T-helper 1 cell (primary cell): ENCODE measurements at places on chromosomes 4 and X.

GRCh38 chrX:4268676-4269075, 555.2 kb upstream of the PRKX start:
- no peak for DNase-seq

- DNase-seq: no peak
Measured at GRCh38 chrX:11724122-11725017, 33.7 kb upstream of the MSL3 start.

- no peak for DNase-seq
Measured at GRCh38 chr4:47543331-47543730, 58.3 kb downstream of the ATP10D start.

- DNase-seq: peak; percentile 19
Measured at GRCh38 chr4:186587416-186588018, 32.1 kb upstream of the MTNR1A start.

DNA sequence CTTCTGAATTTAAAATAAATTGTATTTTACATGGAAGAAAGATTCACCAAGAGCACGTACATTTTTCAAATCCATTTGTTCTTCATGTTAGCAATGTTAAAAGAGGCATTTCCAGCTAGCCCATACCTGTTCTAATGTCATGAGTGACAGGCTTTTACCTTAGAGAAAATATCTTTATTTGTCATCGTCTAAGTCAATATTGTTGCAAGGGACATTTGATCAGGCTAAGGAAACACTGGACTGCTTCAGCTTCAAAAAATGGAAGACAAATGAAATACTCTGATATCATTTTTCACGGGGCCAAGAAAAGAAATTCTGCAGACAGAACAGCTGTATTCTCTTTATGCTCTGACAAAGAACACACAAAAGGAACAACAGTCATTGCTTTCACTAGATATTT, 207.7 kb downstream of the RCHY1 start:
- no peak for DNase-seq

- DNase-seq: no peak
Measured at GRCh38 chrX:152428120-152428519, 23.0 kb downstream of the GABRA3 start.

DNA sequence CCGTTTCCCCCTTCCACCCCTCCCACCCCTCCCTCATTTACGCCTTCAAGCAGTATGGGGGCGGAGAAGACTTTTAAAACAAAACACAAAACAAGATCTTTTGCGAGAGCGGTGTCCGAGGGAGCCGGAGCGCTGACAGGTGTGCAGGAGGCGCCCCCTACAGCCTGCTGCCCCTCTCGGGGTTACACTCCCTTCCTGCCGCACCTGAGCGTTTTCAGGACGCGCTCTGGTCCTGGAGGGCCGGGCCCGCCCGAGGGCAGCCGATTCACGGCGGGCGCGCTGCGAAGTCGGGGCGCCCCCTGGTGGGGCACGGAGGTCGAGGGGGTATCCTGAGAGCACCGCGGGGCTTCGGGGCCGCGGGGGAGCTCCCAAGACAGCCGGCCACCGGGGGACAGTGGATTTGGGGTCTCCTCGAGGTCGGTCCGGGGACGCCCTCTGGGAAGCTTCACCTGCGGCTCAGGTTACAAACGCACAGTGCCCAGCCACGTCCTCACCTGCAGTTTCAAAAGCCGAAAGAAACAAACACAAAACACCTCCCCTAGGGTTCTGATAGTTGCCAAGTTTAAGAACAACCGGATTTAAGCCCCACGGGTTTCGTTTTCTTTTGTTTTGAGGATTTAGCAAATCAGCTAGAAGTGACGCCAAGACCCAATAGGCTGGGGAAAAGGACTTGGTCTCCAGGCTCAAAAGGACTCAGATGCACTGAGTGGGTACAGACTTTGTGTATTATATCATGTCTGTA, 8.0 kb upstream of the NEUROG2 start:
- DNase-seq: peak; percentile 56

GRCh38 chrX:136310411-136310810, 9.6 kb downstream of the ADGRG4 start:
- DNase-seq: no peak

DNA sequence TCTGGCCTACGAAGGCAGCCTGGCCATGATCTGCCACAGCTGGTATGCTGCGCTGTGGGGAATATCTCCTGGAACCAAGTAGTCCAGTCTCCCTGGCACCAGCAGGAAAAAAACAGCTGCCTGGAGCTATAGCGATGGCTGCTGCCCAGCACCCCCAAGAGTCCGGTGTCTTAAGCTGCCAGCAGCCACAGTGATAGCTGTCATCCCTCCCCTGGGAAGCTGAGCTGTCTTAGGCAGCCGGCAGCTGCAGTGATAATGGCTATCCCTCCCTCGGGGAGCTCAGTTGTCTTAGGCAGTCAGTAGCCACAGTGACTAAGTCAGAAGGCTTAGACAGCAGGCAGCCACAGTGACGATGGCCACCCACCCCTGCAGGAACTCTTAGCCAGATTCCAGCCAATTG, 205.1 kb downstream of the STPG2 start:
- DNase-seq: no peak

DNA sequence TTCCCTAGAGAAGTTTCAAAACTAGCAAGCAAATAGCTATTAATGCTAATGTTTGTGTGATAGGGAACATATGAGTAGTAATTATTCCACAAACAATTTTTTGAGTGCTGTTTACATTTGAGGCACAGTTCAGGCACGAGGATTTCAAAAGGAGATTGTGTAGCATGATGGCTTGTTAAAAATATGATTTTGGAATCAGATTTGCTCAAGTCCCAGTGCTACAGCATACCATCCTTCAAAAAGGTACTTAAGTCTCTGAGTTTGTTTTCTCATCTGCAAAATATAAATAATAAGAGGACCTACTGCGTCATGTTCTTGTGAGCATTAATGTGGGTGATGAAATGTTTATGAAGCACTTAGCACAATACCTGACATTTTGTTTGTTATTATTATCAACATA, 11.3 kb downstream of the TLR8 start:
- DNase-seq: no peak

- no peak for DNase-seq
Measured at GRCh38 chr4:519203-519651, 20.2 kb downstream of the PIGG start.

- DNase-seq: peak; percentile 77
Measured at GRCh38 chrX:72572248-72573157, at the start of gene HDAC8. Gene HDAC8, minus strand, starts transcription at chrX:72572843. Its CDS starts 82 bp downstream, at chrX:72572761.

DNA sequence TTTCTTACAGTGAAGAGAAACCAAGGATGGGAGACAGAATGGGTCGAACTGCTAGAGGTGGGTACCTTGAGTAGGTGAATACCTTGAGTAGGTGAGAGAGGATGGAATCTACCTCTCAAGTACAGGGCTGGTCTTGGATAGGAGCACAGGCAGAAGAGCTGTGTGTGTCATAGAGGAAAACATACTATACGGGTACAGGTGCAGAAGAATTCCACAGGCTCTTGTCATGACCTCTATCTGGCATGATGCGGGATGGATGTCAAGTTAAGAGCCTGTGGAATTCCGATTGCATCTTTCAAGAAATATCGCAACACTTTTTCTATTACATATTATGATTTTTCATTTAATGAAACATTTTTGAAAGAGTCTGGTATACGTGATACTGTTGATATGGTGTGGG, 18.0 kb upstream of the OCIAD1 start:
- DNase-seq: no peak

GRCh38 chr4:71832049-71832448, 48.2 kb upstream of the GC start:
- no peak for DNase-seq

DNA sequence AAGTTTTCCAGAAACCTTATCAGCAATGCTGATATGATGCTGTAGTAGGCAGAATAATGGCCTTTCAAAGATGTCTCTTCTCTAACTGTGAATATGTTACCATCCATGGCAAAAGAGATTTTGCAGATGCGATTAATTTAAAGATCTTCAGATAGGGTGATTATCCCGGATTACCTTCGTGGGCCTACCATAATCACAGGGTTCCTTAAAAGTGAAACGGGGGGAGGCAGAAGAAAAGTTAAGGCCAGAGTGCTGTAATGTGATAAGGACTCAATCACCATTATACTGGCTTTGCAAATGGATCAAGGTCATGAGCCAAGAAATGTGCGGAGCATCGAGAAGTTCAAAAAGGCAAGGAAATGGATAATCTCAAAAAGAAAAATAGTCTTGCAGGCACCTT, 459.6 kb downstream of the CCSER1 start:
- no peak for DNase-seq

DNA sequence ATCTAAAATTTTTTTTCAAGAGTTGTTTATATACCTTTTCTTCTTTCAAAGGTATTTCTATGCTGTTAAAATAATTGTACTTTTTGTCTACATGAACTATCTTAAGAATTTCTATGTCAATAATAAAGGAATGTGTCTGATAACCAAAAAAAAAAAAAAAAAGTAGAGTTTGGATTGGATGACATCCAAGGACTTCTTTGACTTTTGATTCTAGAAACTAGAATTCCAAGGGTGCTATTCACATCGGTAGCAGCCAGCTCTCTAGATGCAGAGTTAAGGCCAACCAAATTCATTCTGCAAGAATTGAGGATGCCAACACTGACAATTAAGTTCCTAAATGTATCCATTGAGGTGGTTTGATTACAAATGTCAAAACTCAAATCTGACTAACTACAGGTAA, 42.0 kb upstream of the PRKG2 start:
- no peak for DNase-seq

DNA sequence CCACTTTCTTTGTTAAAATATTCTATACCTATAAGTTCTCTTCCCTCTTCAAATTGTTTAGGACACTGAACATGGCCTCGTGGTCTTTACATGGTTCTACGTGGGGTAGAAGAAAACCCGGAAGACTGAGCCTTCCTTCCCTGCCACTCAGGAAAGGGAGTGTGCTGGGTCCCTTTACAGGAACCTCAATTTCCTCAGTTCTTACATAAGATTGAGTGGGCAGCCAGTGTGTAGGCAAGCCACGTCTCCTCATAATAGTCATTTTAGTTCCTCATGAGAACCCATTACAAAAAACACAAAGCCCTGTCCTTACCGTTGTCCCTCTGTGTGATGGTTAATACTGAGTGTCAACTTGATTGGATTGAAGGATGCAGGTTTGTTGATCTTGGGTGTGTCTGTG, 28.7 kb upstream of the SMIM10L2A start:
- no peak for DNase-seq

DNA sequence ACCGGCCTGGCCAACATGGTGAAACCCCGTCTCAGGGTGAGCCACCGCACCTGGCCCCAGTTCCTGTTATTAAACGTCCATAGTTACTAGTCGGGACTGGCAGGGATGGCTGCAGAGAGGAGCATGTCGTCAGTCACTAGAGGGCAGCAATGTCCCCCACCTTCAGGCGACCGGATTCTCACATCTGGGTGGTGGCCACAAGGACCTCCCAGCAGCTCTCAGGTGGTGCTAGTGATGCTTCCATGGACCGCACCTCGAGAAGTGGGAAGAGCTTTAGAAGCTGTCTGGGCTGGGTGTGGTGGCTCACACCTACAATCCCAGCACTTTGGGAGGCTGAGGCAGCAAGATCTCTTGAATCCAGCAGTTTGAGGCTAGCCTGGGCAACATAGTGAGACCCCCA, 13.3 kb upstream of the IL3RA start:
- DNase-seq: peak; percentile 15

DNA sequence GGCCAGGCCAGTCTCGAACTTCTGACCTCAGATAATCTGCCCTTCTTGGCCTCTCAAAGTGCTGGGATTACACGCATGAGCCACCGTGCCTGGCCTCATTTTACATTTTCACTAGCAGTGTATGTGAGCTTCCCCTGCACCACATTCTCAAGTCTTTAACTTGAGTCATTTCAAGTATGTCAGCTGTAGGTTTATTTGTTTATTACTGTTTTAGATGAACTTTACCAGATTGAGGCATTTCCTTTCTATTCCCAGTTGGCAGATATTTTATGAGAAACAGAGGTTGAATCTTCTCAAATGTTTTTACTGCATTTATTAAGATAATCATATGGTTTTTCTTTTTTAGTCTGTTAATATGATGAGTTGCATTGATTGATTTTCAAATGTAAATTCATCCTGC, 114.6 kb upstream of the SH3RF1 start:
- DNase-seq: no peak

GRCh38 chr4:181890031-181890430, 353.2 kb upstream of the TENM3 start:
- no peak for DNase-seq

GRCh38 chr4:40514497-40514951, 115.1 kb downstream of the RBM47 start:
- no peak for DNase-seq

DNA sequence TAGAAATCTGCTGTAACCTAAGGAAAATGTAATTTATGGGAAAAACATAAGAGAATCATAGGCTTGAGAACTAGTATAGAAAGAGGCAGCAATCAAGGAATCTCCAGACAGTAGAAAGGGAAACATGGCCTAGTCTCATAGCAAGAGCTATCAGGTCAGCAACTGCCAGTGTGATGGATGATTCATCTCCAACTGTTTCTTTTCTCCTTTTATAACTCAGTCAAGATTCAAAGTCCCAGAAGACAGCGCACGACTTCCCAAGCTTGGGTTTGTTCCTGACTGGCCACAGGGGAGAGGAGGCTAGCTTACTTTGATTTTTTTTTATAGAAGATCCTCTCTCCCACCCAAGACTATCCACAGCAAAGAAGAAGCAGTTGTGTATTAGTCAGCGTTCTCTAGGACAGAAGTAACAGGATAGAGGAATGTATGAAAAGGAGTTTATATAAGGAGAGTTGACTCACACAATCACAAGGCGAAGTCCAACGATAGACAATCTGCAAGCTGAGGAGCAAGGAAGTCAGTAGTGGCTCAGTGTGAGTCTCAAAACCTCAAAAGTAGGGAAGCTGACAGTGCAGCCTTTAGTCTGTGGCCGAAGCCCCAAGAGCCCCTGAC, 181.5 kb downstream of the GC start:
- no peak for DNase-seq

GRCh38 chrX:133339566-133339965, 75.7 kb downstream of the GPC4 start:
- no peak for DNase-seq

GRCh38 chr4:94334476-94334875, 8.2 kb downstream of the HPGDS start:
- no peak for DNase-seq

- no peak for DNase-seq
Measured at GRCh38 chr4:54659749-54660535, 2.2 kb downstream of the KIT start.

DNA sequence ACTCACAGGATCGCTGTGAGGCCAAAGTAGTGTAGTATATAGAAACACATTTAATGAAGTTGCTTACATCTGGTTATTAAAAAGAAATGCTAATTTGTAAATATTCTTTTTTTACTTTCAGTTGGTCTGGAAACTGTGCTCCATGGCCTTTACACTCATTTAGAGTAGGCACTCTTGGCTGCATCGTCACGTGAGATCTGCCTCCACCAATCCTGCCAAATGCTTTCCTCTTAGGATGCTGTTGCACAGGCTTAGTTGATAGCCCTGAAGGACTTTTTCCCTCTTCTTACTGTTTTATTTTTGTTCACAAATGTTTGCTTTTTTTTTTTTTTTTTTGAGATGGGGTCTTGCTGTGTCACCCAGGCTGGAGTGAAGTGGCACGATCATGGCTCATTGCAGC, 6.3 kb downstream of the CPE start:
- no peak for DNase-seq

- no peak for DNase-seq
Measured at GRCh38 chr4:13171292-13172057, 312.7 kb downstream of the RAB28 start.

GRCh38 chr4:155535802-155536454, 130.7 kb upstream of the GUCY1A1 start:
- DNase-seq: no peak

- no peak for DNase-seq
Measured at GRCh38 chr4:1227816-1228215, 21.1 kb downstream of the CTBP1 start.
